ENCODE measurements at places on chromosomes 13 and 19.

- DNase-seq = no peak
- no peak overlapping the region for H3K27ac ChIP-seq
- no peak overlapping the region for H3K4me3 ChIP-seq
- H3K27me3 ChIP-seq = no peaks in the 10 kb centered on the region
- H3K4me1 ChIP-seq = peaks cover 3% of the 10 kb centered on the region
- no peaks in the 10 kb centered on the region for H3K36me3 ChIP-seq
Measured at GRCh38 chr13:101262306-101262705, 154.0 kb downstream of the NALCN start.

DNA sequence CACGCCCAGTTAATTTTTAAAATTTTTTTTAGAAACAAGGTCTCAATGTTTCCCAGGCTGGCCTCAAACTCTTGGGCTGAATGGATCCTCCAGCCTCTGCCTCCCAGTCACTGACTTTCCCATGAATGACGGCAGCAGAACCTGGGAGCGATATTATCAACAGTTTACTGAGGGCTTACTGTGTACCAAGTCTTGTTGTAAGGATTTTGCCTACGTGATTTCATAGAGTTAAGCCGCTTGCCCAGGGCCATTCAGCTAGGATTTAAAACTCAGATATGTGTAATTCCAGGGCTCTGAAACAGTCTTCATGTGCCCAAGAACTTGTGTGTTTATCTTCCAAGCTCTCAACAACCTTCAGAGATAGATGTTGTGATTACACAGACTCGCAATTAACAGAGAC, 6.0 kb upstream of the KXD1 start:
- no peak for DNase-seq
- H3K4me3 ChIP-seq = no peak overlapping the region
- no peaks in the 10 kb centered on the region for H3K27me3 ChIP-seq
- no peak overlapping the region for H3K27ac ChIP-seq

DNA sequence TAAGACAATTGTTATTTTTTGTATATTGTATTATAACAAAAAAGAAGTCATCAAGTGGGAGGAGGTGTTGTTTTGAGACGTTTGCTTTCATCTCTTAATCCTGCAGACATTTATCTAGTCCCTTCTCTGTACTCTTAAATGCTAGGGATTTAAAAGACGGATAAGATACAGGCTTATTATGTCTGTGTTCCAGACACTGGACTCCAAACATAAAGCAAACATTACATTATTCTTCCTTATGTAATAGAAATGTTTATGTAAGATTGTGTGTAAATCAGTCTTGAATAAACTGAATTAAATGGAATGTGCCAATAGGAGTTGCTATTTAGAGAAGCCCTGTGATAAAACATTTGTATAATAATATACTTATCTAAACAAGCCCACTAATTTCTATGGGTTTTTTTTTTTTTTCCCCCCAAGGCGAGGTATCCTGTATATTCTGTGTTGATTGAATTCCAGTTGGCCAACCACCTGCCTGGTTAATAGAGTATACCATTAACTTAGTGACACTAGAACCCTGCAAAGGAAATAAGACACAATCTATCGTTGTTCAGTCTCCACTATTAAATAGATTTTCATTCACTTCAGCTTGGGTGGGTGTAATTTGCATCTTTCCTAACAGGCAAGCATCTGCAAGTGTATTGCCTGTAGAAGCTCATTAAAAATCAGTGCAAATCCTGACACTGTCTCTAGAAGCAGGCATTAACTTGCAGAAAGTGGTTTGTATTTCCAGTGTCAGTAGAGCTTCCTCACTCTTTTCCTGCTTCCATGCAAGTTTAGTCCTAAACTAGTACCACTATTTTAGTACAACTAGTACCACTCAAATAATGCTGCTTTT, 69.0 kb downstream of the LRCH1 start:
- DNase-seq = no peak
- H3K4me3 ChIP-seq = no peak overlapping the region
- no peaks in the 10 kb centered on the region for H3K36me3 ChIP-seq

DNA sequence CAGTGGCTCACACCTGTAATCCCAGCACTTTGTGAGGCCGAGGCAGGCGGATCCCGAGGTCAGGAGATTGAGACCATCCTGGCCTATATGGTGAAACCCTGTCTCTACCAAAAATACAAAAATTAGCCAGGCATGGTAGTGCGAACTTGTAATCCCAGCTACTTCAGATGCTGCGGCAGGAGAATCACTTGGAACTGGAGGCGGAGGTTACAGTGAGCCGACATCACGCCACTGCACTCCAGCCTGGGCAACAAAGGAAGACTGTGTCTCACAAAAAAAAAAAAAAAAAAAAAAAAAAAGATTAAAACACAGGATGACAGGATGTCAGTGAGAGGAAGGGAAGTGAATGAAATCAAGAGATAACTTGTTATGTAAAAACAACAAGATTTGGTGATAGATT, 1158.5 kb downstream of the PCDH9 start:
- no peak overlapping the region for H3K4me3 ChIP-seq
- no peak overlapping the region for H3K27ac ChIP-seq
- H3K27me3 ChIP-seq = no peaks in the 10 kb centered on the region
- DNase-seq = no peak

GRCh38 chr13:32961724-32962123, 54.5 kb upstream of the KL start:
- no peak overlapping the region for H3K27ac ChIP-seq
- no peaks in the 10 kb centered on the region for H3K36me3 ChIP-seq
- DNase-seq = no peak

GRCh38 chr13:41505209-41505835, 48.0 kb downstream of the RGCC start:
- H3K36me3 ChIP-seq = no peaks in the 10 kb centered on the region
- no peaks in the 10 kb centered on the region for H3K27me3 ChIP-seq
- DNase-seq = no peak
- H3K4me3 ChIP-seq = no peak overlapping the region
- no peaks in the 10 kb centered on the region for H3K4me1 ChIP-seq

GRCh38 chr13:110403721-110404120, 96.6 kb downstream of the COL4A2 start:
- H3K27ac ChIP-seq = no peak overlapping the region
- no peaks in the 10 kb centered on the region for H3K27me3 ChIP-seq
- no peak for DNase-seq
- H3K4me3 ChIP-seq = no peak overlapping the region
- no peaks in the 10 kb centered on the region for H3K36me3 ChIP-seq
- peaks cover 3% of the 10 kb centered on the region for H3K4me1 ChIP-seq
